Endothelial cell of coronary artery (primary cell): ENCODE measurements at places on chromosomes 1 and 21. TPM values are rescaled to one million over a fixed set of nuclear protein-coding genes. Genes with fewer than 3 reads are reported as not detected.

TMEM81 gene
- total RNA-seq, result 1.1 and 2.1 TPM in 2 replicates

RPTN gene
- total RNA-seq, result 0.19 TPM in 1 of 2 replicates, not detected in the other

TCEANC2 gene
- 2.2 and 2.7 TPM in 2 replicates for total RNA-seq

LCE2A gene
- not detected in 2 replicates for total RNA-seq

ADAMTS4 gene
- total RNA-seq, result 13.9 and 58.5 TPM in 2 replicates

AMY1A gene
- total RNA-seq, result not detected in 2 replicates

C1orf122 gene
- 10.0 and 10.2 TPM in 2 replicates for total RNA-seq

BTBD8 gene
- 1.6 and 1.8 TPM in 2 replicates for total RNA-seq

SLC2A5 gene
- total RNA-seq, result under 0.01 TPM in 2 replicates

VANGL1 gene
- 7.7 and 10.5 TPM in 2 replicates for total RNA-seq

LORICRIN gene
- not detected in 2 replicates for total RNA-seq

PLA2G2D gene
- not detected in 2 replicates for total RNA-seq

TFAP2E gene
- 0.09 TPM in 1 of 2 replicates, not detected in the other for total RNA-seq

MAB21L3 gene
- total RNA-seq, result not detected in 2 replicates

THEM5 gene
- total RNA-seq, result not detected in 2 replicates

WNT2B gene
- 1.8 and 8.6 TPM in 2 replicates for total RNA-seq

RSPH1 gene
- 0.09 TPM in 1 of 2 replicates, not detected in the other for total RNA-seq

ZNF593OS gene
- 0.09 TPM in 1 of 2 replicates, not detected in the other for total RNA-seq

LINGO4 gene
- not detected in 2 replicates for total RNA-seq

RIMKLA gene
- total RNA-seq, result under 0.01 TPM in 2 replicates

TRPM2 gene
- total RNA-seq, result under 0.01 and 0.18 TPM in 2 replicates

CYP4A11 gene
- not detected in 2 replicates for total RNA-seq

CAMK2N1 gene
- 2.8 and 5.6 TPM in 2 replicates for total RNA-seq

PFDN2 gene
- total RNA-seq, result 65.2 and 79.2 TPM in 2 replicates

FH gene
- total RNA-seq, result 73.2 and 88.2 TPM in 2 replicates

RGS13 gene
- not detected in 2 replicates for total RNA-seq

OPRD1 gene
- not detected in 2 replicates for total RNA-seq

GREM2 gene
- not detected in 2 replicates for total RNA-seq

IFNAR1 gene
- total RNA-seq, result 17.7 and 20.5 TPM in 2 replicates

C1orf167 gene
- 0.09 TPM in 1 of 2 replicates, not detected in the other for total RNA-seq

WDR4 gene
- total RNA-seq, result 16.0 and 21.8 TPM in 2 replicates

NKAIN1 gene
- under 0.01 TPM in 1 of 2 replicates, not detected in the other for total RNA-seq

IFFO2 gene
- total RNA-seq, result 26.6 and 31.8 TPM in 2 replicates

NMNAT2 gene
- total RNA-seq, result 0.45 and 0.47 TPM in 2 replicates

PROK1 gene
- total RNA-seq, result not detected in 2 replicates

CD1C gene
- not detected in 2 replicates for total RNA-seq

PERM1 gene
- total RNA-seq, result 0.09 TPM in 1 of 2 replicates, not detected in the other

HAO2 gene
- not detected in 2 replicates for total RNA-seq

ESPN gene
- 0.45 and 0.85 TPM in 2 replicates for total RNA-seq

SDC3 gene
- total RNA-seq, result 8.9 and 11.8 TPM in 2 replicates

IL20 gene
- not detected in 2 replicates for total RNA-seq

ADGRB2 gene
- total RNA-seq, result 0.85 and 1.2 TPM in 2 replicates

ERICH3 gene
- under 0.01 TPM in 1 of 2 replicates, not detected in the other for total RNA-seq

ASAP3 gene
- 6.4 and 8.8 TPM in 2 replicates for total RNA-seq

B4GALT2 gene
- total RNA-seq, result 63.8 and 64.9 TPM in 2 replicates

CELF3 gene
- total RNA-seq, result not detected in 2 replicates

SPATA21 gene
- total RNA-seq, result not detected in 2 replicates

ATG4C gene
- total RNA-seq, result 5.1 and 6.5 TPM in 2 replicates
